ENCODE measurements at places on chromosomes 11 and 22. TPM values are rescaled to one million over a fixed set of nuclear protein-coding genes. Genes with fewer than 3 reads are reported as not detected.

DNA sequence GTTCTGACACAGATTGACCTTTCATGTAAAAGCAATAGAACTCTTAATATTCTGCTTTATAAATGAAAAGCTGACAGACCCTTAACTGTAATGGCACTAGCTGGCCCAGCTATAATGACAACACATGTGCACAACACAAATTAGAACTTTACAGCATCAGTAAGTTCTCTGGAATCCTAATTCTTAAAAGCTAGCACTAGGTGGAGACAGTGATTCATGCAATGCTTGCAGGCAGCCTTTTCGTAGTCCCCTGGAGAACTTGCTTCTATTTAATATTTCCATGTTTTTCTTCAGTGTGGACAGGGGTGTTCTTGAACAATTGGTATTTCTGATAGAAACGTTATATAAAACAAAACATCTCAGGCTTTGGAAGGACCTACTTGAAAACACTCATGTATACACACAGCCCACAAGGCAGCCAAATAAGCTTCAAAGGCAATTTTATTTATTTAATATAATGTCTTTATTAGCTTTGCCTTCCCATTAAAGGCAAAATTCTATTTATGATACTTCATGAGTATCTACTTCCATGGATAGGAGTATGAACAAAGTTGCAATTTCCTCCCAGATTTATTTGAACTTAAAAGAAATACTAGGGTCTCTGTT lies 374.3 kb upstream of the MPPED2 start:
- H3K36me3 ChIP-seq, result no peaks in the 10 kb centered on the region
- no peaks in the 10 kb centered on the region for H3K27me3 ChIP-seq

Gene GPR83
- not detected for total RNA-seq

GRCh38 chr11:36469881-36470802 lies 39.9 kb downstream of the TRAF6 start:
- no peaks in the 10 kb centered on the region for H3K4me1 ChIP-seq
- no peak for DNase-seq
- no peaks in the 10 kb centered on the region for H3K36me3 ChIP-seq
- no peaks in the 10 kb centered on the region for H3K27me3 ChIP-seq

Gene LRRC32
- 37.3 TPM for total RNA-seq

DNA sequence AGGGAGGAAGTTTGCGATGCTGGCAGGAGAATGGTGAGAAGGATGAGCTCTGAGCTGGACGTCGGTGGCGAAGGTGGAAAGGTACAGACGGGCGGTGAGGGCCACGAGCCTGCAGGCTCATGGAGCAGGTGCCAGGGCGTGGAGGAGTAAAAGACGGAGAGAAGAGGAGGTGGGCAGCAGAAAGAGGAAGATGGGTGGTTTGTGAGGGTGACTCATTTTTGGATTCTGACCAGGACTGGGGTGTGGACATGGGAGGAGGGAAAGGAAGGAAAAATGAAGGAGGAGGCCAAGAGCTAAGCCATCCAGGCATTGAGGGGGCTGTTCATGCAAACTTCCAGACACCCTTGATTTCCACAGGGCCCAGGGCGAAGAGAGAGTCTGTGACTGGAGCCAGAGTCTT lies 3.5 kb downstream of the ZDHHC24 start:
- H3K4me1 ChIP-seq, result peaks cover 4% of the 10 kb centered on the region
- no peaks in the 10 kb centered on the region for H3K36me3 ChIP-seq
- no peak overlapping the region for H3K4me3 ChIP-seq

DNA sequence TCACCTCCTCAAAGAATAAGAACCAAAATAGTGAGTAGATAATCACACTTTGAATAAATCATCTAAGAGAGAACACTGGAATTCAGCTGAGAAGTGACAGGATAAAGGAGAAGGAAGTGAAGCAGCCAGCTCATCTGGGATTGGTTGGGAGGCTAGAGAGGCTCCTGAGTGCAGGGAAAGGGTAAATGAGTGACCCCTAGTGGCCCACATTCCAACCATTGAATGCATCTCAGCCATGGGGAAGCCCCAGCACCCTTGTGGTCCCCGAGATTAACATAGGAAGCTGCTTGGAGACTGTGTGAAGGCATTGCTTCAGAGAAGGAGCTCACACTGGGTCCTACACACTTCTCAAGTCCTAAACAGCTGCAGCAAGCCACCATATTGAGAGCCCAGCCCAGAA lies 82.3 kb downstream of the JRKL start:
- DNase-seq, result no peak
- H3K27me3 ChIP-seq, result no peaks in the 10 kb centered on the region
- H3K27ac ChIP-seq, result no peak overlapping the region
- H3K36me3 ChIP-seq, result no peaks in the 10 kb centered on the region

Gene TNNT3
- total RNA-seq, result 4.5 TPM

DNA sequence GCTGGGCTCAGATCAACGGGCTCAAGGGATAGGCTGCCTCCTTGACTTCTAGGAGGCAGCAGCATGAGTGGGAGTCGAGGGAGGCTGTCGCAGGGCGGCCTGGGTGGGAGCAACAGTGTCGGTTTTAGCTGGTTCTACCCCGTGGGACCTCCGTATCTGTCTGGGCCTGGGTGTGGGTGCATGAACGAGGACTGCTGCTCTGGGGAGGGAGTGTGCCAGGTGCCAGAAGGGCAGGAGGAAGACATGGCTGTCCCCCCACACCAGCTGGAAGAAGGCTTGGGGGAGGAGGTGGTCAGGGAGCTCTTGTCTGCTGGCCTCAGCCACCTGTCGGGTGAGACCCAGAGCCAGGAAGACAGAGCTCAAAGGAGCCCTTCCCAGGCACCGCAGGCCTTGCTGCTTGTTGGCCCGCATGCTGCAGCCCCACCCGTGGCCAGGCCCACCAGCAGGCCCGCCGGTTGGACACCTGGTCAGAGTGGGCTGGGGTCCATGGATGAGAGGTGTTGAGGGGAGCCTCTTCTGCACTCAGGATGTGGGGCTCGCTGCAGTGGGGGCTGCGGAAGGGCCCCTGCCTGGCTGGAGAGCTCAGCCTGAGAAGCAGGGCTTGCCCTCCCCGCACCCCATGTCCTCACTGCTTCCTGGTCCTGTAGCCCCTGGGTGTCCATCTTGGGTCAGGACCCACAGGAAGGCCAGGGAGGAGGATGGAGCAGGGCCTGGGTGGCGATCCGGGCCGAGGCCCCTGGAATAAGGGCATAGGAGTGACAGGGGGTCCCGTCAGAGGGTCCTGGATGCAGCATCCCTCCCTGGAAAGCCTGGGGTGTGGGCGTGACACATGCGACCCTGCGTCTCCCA lies 3.4 kb downstream of the CEND1 start:
- H3K27ac ChIP-seq, result no peak overlapping the region
- no peak for DNase-seq
- H3K4me3 ChIP-seq, result no peak overlapping the region
- H3K4me1 ChIP-seq, result no peaks in the 10 kb centered on the region
- H3K36me3 ChIP-seq, result no peaks in the 10 kb centered on the region
- H3K27me3 ChIP-seq, result no peaks in the 10 kb centered on the region

DNA sequence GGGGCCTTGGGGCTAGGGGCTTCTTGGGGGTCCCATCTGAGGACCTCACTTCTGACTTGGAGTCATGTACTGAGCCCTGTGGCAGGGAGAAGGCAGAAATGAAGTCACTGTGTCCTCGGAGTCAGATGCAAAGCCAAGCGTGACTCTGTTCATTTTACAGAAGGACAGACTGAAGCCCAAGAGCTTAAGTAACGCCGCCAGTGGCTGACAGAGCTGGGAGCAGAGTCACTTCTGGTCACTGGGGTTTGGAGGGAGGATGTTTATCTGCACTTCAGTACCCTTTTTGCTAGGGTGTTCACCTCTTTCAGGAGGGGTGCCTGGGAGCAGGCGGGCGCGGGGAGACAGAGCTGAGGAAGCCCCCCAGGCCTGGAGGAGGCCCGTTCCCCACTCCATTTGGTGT lies 10.7 kb downstream of the CD6 start:
- no peaks in the 10 kb centered on the region for H3K4me1 ChIP-seq
- no peaks in the 10 kb centered on the region for H3K36me3 ChIP-seq
- H3K27me3 ChIP-seq, result no peaks in the 10 kb centered on the region
- no peak overlapping the region for H3K27ac ChIP-seq
- no peak for DNase-seq
